ENCODE measurements at places on chromosomes 13 and 19.

GRCh38 chr13:80083081-80083852, 257.7 kb downstream of the SPRY2 start:
- no peak for DNase-seq

DNA sequence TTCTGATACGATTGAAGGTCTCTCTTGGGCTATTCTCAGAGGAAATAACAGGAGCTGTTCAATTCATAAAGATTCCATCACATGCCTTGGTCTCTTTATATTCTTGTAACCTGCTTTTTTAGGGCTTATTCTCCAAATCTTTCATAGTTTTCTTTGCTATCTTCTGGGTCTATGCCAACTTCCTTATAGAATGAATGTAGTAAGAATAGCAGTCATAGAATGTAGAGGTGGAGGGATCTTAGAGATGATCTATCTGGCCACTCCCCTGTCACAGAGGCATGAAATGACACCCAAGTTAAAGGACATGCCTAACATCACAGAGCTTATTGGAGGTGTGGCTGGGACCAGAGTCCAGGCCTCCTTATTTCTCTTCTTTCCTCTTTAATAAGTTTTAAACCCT, 13.2 kb downstream of the LCP1 start:
- DNase-seq: no peak

DNA sequence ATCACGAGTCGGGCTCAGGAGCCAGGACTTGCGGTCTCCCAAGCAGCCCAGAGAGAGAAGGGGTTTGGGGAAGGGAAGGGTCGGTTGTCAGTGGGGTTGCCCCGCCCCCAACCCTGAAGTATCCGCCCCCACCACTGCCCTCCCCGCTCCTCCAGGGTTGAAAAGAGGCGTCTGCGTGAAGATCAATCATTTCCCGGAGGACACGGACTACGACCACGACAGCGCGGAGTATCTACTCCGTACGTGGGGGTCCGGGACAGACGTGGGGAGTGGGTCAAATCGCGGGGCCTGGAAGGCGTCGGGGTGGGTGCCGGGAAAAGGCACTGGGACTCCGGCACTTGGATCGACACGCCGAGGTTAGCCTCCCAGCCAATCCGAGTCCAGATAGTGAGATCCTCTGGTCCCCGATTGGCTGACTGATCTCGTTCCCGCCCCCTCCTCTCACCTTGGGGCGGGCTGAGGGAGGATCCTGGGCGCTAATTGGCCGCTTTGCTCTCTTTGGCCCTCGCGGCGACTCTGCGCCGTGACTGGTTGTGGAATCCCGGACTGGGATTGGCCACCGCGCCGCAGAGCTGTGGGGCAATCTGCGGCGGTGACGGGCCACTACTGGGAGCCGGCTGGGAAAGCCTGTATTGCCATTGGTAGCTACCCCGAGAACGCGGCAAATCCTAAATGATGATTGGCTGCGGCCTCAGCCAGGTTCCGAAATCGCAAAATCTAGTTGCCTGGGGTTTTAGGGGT, 13.3 kb upstream of the CACNG6 start:
- DNase-seq: peak; percentile 17

DNA sequence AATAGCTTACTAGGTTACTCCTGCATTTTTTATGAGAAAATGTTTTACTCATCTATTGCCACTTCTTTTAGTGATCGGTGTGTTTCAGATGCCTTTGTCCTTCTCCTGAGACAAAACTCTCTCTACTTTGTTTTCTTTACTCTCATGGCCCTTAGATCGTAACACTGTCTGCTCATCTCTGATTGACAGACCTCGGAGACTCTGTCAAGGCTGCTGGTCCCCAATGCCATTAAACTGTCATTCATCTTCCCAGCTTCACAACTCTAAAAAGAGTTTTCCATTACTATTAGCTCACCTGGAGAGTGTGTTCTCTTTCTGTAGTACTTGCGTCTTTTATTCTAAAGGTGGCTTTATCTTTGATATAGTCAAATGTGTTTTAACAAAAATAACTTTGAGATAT, 765.2 kb downstream of the SLITRK1 start:
- DNase-seq: no peak

- no peak for DNase-seq
These were observed 202.8 kb upstream of the TSC22D1 start for GRCh38 chr13:44778761-44779484.

DNA sequence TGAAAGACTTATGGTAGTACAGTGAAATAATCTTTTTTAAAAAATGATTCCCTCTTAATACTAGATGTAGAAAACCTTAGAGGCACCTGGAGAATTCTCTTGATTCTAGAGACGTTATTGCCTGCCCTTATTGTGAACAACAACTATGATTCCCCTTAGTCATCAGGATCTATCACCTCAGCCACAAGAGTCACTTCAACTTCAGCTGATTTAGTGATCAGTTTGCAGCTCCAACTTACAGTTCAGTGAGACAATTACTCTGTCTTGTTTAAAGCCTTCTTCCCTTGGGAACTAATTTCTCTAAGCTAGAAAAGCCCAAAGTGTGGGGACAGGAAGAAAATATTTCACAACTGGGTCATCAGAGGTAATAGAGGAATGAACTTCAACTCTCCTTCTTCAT, 254.3 kb upstream of the SLITRK1 start:
- DNase-seq: no peak

DNA sequence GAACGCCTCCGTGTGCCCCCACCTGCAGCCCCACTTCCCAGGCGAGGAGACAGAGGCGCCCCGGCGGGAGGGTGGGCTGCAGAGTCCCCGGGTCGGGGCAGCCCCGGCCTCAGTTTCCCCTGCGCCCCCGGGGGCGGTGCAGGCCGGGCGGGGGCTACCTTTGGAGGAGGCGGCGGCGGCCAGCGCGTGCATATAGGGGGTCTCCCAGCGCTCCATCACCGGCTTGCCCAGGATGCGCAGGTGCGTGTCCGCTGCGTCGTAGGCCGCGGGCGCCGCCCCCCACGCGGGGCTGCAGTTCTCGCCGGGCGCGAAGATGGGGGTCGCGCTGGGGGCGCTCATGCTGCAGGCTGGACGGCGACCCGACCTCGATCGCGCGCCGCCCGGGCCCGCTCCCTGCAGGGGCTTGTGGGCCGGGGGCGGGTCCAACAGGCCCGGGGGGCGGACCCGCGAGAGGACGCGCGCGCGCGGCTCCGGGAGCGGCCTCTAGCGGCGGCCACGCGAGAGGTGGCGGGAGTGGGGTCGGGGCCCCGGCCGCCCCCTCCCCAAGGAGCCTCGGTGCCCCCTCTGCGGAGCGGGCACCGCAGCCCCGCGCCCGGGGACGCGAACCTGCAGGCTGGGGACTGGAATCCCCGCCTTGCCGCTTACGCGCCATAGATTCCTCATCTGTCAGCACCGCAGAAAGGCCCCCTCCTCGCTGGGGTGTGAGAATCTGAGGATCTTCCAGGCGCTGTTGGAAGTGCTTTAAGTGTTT, at the start of gene GAMT:
GAMT (minus strand) TSS at position 405 of the 751 bp plus-strand sequence; CDS start at position 339, 66 bp downstream.
- peak; percentile 59 for DNase-seq

DNA sequence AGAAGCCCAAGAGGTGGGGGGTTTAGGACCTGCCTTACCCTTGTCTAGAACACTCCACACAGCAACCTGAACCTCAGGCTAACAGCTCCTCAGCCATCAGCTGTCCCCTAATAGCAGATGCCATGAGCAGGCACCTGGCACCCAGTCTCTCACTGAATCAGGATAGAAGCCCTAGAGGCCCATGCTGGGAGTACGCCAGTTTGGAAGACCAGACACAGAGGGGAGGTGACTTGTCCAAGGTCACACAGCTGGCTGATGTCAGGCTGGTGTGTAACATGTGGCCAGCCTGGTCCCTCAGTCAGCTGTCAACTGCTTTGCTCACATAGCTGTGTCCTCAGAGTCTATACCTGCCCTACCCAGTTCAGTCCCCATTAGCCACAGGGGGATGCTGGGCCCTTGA, 12.8 kb upstream of the SAMD1 start:
- DNase-seq: no peak

DNA sequence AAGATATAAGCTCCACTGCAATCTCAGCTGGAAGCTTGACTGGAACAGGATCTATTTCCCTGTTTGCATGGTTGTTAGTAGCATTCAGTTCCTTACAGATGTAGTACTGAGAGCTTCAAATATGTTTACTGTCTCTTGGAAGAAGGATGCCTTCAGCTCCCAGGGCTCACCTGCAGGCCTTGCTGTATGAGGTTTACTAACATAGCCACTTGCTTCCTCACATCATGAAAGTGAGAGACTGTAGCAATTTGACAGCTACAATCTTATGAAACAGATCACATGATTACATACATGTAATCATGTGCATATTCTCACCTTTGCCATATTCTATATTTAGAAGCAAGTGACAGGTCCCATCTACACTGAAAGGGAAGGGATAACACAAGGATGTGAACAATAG, 458.1 kb upstream of the PCDH20 start:
- no peak for DNase-seq

GRCh38 chr19:27780367-27781075, 1432.4 kb downstream of the UQCRFS1 start:
- no peak for DNase-seq

GRCh38 chr13:95091755-95092154, 209.5 kb downstream of the ABCC4 start:
- DNase-seq: no peak

DNA sequence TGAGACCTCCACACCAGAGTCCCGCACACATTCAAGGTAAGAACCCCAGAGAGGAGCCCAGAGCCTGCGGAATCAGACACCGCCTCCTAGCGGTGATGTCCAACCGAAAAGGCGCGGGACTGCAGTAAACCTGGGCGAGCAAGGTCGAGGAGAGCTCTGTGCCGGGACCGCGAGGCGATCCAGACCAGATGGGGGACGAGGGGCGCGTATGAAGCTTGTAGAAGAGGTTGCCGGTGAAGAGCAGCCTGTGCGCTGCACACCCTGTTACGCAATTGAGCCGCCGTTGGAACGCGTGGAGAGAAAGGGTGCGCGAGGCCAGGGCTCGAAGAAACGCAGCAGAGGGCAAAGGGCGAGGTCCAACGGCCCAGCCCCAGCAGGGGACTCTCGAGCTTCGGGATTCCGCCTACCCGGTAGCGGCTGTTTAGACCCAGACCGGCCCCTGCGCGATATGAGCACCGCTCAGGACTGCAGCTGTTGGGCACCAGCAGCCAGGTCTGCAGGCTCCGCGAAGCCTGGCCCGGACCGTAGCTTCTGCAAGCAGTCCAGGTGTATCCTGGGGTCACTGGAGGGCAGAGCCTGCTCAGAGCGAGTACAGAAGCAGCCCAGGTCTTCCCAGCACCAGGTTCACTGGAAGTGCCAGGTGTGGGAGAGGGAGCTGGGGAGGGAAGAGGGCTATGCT, 65.9 kb upstream of the ZNF599 start:
- no peak for DNase-seq

Data from stimulated activated CD4-positive, alpha-beta T cell treated with anti-CD3 and anti-CD28 coated beads, Interleukin-2, amount 100 ng/mL, for 48 hours (primary cell).